Activated T-helper 2 cell treated with anti-CD3 and anti-CD28 coated beads, Interferon-gamma antibody, Interleukin-2, Interleukin-4, amounts not matched to agents 10 μg/mL and 5 μg/mL and 100 μg/mL, durations not matched to agents 14 hours and 24 hours and 36 hours (primary cell): ENCODE measurements at places on chromosomes 12 and 14. TPM values are rescaled to one million over a fixed set of nuclear protein-coding genes. Genes with fewer than 3 reads are reported as not detected.

- DNase-seq: no peak
- H3K27ac ChIP-seq: no peak overlapping the region
- no peaks in the 10 kb centered on the region for H3K36me3 ChIP-seq
Measured at GRCh38 chr14:86938320-86938719, 1054.7 kb downstream of the GALC start.

GRCh38 chr12:129854591-129854990 lies 49.2 kb downstream of the TMEM132D start:
- H3K36me3 ChIP-seq: no peaks in the 10 kb centered on the region
- no peaks in the 10 kb centered on the region for H3K27me3 ChIP-seq
- no peak overlapping the region for H3K27ac ChIP-seq
- H3K4me3 ChIP-seq: no peak overlapping the region
- DNase-seq: no peak

GRCh38 chr12:49807991-49808580 lies 20.1 kb downstream of the NCKAP5L start:
- H3K27ac ChIP-seq: no peak overlapping the region
- no peaks in the 10 kb centered on the region for H3K36me3 ChIP-seq
- H3K4me3 ChIP-seq: no peak overlapping the region
- no peaks in the 10 kb centered on the region for H3K27me3 ChIP-seq
- DNase-seq: no peak
- H3K4me1 ChIP-seq: peaks cover 3% of the 10 kb centered on the region

GRCh38 chr12:89417246-89417977 lies 65.1 kb upstream of the DUSP6 start:
- no peaks in the 10 kb centered on the region for H3K27me3 ChIP-seq
- no peak overlapping the region for H3K4me3 ChIP-seq
- H3K27ac ChIP-seq: no peak overlapping the region

DNA sequence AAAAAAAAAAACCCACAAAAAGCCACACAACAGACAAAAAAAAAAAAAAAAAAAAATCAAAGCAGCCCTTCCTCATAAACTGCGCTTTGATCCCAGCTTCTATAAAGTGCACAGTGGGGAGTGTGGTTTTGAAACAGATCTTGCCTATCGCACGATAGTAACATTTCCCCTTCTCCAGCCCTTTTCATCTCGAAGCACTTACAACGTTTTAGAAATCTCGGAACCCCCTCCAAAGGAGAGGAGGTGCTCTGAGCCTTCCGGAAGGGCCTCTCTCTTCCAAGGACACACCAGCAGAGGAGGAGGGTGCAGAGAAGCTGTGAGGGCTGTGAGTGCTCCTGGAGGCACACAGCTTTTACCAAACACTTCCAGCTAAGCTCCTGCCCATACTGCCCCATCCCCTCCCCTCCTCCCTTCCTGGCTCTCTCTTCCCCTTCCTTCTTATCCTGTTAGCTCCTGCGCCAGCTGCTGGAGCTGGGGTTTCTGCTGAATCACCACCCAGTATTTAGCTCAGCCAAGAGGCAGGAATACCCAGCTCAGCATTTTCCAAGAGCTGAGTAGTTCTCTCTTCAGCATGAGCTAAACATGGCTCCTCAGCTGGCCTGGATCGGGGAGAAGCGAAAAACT lies 28.4 kb downstream of the SLC7A8 start:
- no peaks in the 10 kb centered on the region for H3K27me3 ChIP-seq
- no peaks in the 10 kb centered on the region for H3K36me3 ChIP-seq
- peaks cover 12% of the 10 kb centered on the region for H3K4me1 ChIP-seq
- no peak overlapping the region for H3K27ac ChIP-seq
- no peak for DNase-seq

- no peak overlapping the region for H3K27ac ChIP-seq
- no peaks in the 10 kb centered on the region for H3K36me3 ChIP-seq
- H3K4me3 ChIP-seq: no peak overlapping the region
- DNase-seq: no peak
Measured at GRCh38 chr12:66903782-66904396, 225.0 kb upstream of the GRIP1 start.

GRCh38 chr12:79848339-79848738 lies 86.6 kb downstream of the PPP1R12A start:
- no peak overlapping the region for H3K4me3 ChIP-seq
- H3K4me1 ChIP-seq: peaks cover 29% of the 10 kb centered on the region
- no peak for DNase-seq
- H3K36me3 ChIP-seq: peaks cover 61% of the 10 kb centered on the region

Gene SPTB
- 0.02 and 0.05 TPM in 2 replicates for total RNA-seq
